Stimulated activated CD4-positive, alpha-beta T cell treated with anti-CD3 and anti-CD28 coated beads, TNF-alpha, amount 100 ng/mL, for 48 hours (primary cell): ENCODE measurements at places on chromosomes 5 and 9.

- DNase-seq: no peak
Observed at GRCh38 chr5:149260761-149261160, 10.9 kb upstream of the AFAP1L1 start.

DNA sequence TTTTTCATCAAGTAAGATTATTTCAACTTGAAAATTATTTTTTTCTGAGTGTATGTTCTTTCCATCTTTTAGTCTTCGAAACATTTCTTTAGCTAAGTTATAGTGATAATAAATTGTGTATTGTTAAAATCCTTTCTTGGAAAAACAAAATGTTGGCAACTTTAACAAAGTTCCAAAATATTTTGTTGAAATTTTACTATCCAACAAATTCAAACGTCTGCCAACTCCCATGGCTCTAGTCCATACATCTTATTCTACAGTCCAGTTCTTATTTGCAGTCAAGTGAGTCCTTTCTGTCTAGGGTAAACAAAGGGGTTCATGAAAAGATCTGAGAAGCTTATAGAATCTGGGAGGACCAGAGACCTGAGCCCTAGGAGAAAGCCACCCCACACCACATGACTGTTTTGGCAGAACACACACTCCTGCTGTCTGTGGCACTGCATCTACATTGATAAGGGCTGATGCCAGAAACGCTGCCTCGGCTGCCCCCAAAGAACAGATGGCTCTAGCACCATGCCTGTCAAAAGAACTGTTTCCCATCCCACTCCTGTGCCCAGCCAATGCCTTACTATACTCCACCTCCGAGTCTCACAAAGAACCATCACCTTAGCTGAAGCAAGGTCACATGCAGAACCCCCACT lies 47.5 kb downstream of the FEM1C start:
- DNase-seq: no peak

DNA sequence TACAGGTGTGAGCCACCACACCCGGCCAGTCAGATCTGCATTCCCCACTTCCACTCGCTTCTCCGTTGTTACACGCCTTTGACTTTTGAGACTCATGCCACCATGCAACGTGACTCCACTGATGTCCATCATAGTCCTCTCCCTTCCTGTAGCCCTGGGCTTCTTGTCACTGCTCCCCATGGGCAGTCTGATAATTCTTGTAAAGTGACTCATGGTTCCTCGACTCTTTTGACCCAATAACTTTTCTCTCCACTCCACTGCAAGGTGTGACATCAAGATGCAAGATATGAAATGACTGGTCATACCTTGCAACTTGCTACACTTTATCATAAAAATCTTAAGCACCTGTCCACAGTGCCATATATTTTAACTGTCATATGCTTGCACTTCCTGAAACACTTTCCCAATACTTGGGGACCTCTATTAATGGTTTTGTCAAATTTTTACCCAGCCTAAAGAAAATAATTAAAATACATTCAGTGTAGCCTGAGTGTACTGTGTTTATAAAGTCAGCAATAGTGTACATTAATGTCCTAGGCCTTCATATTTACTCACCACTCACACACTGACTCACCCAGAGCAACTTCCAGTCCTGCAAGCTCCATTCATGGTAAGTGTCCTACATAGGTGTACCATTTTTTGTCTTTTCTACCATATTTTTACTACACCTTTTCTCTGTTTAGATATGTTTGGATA lies 18.6 kb upstream of the ANKRD18A start:
- no peak for DNase-seq

DNA sequence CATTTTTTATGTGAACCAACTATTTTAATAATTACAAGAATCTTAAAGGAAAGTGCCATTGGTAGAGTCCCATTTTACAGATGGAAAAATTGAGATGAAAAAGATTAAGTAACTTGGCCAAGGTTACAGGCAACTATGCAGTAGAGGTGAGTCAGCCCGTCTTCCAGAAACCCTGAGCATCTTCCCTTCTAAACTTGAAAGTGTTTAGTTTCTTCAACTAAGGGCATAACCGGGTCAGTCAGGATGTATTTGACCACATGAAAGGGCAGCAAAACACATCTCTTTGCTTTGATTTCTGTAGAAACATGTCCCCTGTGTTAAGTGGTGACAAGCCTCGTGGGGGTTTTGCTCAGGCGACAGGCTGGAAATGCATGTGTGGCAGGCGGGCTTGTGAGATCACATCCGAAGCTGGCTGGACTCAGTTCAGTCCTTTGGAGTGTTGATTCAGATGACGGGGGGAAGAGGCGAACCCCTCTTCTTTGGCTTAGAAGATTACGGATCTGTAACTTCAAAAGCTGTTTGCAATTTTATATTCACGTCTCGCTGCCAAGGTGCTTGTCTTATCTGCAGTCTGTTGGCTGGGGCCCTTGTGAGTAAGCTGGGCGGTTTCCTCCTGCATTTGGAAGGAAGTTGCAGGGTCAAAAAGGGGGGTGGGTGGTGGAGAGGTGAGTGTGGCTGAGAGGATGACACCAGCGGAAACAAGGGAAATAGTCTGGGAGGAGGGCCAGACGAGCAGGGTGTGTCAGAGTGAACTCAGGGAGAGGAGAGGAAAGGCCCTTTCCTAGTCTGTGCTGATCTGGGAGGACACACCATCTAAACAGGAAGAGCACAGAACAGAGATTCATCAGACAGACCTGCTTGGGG lies 78.9 kb upstream of the RPS23 start:
- DNase-seq: peak; percentile 69

DNA sequence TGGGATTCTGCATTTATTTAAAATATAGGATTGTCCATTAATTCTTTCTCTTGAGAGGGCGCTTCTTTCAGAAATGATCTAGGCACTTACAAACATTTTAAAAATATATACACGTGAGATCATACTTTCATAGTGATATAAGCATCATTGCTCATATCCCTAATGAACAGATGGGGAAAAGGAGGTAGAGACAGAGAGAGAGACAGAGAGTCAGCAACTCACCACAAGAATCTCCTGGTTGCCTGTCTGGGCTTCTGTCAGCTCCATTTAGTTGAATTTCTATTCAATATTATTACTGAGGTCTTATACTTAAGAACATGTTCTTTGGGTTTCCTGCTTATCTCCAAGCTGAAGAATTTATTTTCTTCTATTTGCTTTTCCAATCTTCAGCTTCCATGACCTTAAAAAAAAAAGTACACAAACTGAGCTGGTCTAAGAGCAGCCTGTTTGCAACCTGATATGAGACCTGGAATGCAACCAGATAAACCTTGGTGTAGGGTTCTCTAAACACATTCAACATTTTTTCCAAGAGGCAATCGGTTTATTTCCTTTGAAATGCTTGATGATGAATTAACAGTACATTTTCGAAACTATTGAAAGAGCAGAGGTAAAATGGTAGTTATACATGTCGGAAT lies 51.6 kb upstream of the LIFR start:
- no peak for DNase-seq

GRCh38 chr5:43227655-43228054 lies 35.6 kb downstream of the NIM1K start:
- DNase-seq: no peak

DNA sequence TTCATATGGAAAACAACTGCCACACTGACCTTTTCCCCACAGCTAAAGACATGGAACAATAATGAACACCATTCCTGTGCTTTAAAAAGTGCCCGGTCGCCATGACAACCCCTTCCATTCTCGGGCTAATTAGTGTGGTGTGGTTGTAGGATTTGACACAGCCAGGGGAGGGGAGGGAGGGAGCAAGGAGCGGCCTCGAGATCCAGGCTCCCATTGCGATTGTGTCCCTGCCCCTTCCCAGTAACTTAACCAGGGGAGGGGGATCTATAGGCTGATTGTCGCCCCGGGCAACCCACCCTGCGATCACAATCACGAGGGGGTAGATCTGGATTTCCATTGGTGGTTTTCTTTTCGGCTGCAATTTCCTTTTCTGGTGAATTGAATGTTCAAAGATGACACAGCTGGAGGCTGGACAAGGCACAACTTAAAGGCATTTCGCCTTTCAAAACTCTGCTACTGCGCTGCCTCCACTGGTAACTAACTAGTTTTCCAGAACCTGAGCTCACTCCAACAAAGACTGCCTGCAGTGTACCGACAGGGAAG lies 96.7 kb upstream of the RETREG1 start:
- DNase-seq: no peak

DNA sequence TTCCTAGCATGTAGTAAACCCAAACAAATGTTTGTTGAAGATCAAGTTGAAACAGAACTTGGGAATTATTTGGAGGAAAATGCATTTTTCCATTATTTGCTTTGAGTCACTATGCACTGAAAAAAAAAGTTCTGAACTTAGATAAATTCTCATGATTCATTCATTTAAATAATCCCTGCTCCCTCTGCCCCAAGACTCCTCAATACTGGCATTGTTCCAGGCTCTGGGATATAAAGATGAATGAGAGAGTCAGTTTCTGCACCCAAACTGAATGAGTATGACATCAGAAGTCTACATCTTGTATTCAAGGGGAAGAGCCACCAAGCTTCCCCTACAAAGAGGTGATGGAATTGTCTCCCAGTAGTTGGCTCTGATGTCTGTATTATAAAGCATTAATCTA lies 123.9 kb downstream of the SEC61B start:
- no peak for DNase-seq

DNA sequence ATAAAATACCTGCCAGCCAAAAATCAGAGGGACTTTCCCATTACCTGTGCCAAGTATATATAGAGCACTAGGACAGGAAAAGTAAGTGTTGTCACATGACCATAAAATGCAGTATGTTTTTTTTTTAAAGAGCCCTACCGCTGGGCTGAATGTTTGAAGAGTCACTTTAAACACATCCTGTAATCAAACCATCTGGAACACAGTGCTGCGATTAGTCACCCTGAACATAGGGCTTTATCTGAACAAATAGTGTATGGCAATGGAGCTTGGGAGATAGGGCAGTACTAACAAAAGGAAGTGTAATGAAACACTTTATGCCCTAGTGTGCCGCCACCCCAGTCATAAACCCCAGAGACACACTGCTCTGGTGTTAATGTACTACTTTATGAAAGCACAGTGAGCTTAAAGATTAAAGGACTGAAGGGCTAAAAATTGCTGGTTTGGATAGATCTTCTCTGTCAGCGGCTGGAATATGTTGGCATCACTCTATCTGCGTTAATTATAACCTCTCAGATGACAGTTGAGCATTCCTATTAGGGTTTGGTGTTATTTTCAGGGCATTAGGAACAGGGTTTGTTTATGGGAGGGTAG lies 90.4 kb downstream of the ZNF608 start:
- no peak for DNase-seq

GRCh38 chr5:77133061-77133758 lies 46.1 kb upstream of the ZBED3 start:
- DNase-seq: no peak

DNA sequence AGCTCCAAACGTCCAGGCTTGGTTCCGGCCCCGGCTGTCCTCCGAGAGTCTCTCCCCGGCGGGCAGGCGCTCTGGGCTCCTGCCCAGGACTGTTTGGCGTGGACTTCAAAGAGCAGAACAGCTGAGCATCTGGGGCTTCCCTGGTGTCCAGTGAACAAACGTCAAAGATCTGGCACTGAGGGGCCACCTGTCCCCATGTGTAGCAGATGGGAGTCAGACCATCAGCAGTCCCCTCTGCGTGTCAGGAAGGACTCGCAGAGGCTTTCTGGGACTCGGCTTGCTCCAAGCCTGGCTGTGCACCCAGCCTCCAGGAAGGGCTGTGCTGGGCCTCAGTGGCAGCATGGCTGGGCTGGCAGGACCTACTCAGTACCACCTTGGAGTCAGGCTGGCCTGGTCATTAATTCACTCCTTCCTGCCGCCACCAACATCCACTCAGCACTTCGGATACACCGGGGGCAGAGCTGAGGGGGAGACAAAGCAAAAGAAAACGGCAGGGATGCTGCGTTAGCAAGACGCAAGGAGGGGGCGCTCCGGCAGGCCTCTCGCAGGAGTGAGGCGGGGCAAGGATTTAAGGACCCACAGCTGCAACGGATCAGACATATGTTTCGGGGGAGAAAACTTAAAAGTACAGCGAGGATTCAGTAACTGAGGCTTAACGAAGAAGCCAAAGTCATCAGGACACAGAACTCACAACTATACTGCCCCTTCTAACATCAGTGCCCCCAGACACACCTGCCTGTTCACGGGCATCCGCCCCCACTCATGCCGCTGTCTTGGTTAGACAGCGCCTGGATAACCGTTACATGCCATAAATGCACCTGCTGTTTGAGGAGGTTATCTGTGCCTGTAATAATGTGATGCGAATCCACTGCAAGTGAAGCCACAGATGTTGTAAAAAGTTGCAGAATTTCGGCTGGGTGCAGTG lies 164.5 kb upstream of the PHYKPL start:
- no peak for DNase-seq

DNA sequence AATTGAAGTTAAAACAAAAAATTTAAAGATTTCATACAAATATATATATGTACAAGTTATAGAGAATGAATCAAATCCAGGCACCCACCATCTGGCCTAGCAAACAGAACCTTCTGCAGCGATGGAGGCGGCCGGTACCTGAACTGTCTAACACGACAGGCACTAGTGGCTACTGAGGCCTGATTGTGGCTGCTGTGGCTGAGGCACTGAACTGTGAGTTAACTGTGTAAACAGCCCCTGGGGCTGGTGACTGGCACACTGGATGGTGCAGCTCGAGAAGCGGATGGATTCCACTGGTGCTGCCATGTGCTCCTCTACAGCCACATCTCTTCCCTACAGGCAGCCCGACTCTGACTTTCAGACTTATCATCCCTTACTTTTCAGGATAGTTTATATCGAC lies 82.4 kb downstream of the RAPGEF1 start:
- no peak for DNase-seq

GRCh38 chr9:105065098-105066088 lies 137.4 kb upstream of the ABCA1 start:
- DNase-seq: no peak

DNA sequence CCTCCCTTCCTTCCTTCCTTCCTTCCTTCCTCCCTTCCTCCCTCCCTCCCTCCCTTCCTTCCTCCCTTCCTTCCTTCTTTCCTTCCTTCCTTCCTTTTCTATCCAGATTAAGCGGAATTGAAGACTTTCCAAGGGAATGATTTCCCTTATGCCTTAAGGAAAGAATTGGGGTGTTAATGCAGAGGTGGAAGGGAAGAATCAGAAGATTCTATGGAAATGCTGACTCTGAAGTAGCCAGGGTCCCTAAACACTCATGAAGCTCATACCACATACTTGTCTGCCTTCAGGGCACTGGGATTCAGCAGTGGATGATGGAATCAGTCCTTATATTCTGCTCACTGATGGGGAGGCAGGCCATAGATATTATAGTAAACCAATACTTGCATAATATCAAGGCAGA lies 48.2 kb downstream of the TNC start:
- DNase-seq: no peak

GRCh38 chr5:155728146-155728856 lies 598.7 kb upstream of the SGCD start:
- DNase-seq: no peak

DNA sequence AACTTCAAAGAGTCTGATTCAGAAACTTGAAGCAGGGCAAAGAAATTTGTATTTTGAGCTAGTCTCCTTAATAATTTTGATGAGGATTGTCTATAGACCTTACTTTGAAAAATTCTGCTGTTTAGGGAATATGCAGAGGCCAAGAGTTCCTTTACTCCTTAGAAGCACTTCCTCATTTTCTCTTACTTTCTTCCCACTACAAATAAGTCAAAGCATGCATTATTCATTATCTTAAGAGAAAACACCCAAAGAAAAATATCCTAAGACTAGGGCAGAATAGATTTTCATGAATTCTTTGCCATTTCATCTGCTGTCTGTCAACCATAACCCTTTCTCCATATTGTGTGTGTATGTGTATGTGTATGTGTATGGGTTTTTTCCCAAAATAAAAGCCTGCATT lies 307.9 kb downstream of the KCTD16 start:
- DNase-seq: no peak
